ENCODE measurements at places on chromosomes 12 and 14.

DNA sequence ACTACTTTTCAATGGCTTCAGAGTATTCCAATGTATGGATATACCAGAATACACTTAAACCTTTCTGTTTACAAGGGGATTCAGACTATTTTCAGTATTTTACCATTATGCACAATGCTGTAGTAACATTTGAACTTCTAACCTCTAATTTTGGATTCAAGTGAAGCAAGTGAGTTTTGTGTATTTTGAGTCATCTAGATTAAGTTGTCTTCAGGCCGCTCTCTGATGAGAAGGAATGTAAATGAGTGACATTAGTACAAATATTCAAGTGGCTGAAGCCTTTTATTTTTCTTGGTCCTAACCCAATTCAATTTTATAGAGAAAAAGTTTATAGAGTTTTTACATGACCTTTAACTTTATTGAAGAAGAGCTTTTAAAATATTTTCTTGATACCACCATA, 125.6 kb downstream of the PDE3A start:
- DNase-seq, result no peak

GRCh38 chr12:87756721-87757120, 272.5 kb downstream of the C12orf50 start:
- no peak for DNase-seq

GRCh38 chr12:69214169-69214568, 25.2 kb upstream of the CPSF6 start:
- DNase-seq, result no peak

- DNase-seq, result no peak
Observed at GRCh38 chr12:102753802-102754201, 163.2 kb downstream of the PAH start.

DNA sequence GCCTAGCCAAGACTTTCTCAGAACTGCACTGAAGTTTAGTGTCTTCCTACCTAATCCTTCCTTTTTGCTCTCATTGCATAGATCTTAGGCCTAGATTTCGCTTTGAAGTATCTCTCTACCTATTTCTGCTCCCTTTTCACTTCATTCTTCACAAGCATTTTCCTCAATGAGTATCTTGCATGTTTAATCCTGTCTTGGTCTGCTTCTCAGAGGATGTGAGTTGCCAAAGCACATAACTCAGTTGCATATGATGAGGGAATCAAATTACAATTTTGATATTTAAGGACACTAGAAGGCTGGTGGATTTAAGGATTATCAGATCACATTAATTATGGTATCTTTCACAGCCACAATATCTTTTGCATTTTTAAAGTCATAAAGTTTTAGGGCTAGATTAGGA, 195.5 kb upstream of the DAAM1 start:
- no peak for DNase-seq

All from activated naive CD4-positive, alpha-beta T cell treated with anti-CD3 and anti-CD28 coated beads, Interleukin-2, amount 50 U/mL, for 16 hours (primary cell).